ENCODE measurements at places on chromosomes 7 and 10.

DNA sequence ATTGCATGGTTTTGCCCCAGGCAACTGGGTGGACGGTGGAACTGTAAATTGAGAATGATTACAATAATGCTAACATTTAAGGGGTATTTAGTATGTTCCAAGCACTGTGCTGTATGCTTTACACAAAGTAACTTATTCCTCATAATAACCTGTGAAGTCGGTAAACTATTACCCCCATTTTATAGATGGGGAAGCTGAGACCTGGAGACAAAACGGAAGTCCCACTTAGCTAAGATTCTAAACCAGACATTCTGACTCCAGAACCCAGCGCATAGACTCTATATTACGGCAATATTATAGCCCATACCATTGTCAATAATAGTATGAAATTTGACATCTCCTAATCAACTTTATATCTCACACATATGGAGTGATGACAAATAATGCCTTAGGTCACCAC is 39.9 kb upstream of the TMEM236 start:
- DNase-seq = no peak

DNA sequence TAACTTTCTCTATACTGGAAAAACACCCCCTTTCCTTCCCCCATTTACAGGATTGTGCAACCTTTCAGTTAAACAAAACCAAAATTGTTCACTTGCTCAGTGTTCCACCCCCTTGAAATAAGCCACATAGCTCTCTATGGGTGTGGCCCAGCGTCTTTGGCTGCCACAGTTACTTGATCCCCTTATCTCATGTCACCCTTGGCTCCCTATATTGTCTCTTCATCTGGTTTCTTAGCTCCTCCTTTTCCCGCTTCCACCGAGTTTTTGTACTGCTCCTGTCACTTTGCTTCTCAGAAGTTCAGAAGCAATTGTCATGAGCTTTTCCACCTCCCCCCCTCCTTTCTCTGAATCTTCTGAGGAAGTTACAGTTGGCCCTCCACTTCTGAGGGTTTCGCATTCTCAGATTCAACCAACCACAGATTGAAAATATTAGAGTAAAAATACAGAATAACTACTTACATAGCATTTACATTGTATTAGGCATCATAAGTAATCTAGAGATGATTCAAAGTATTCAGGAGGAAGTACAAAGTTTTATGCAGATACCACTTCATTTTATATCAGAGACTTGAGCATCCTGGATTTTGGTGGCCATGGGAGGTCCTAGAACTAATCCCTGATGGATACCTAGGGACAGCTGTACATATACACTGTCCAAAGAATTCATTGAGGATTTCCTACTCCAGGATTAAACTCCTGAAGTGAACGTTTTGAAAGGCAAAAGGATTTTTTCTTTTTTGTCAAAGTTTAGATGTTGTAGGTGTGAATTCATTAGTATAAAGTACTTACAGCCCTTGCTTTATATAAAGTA is 60.4 kb downstream of the ADD3 start:
- peak; percentile 27 for DNase-seq

- no peak for DNase-seq
Observed at GRCh38 chr10:131697476-131698128, 203.2 kb upstream of the PPP2R2D start.

DNA sequence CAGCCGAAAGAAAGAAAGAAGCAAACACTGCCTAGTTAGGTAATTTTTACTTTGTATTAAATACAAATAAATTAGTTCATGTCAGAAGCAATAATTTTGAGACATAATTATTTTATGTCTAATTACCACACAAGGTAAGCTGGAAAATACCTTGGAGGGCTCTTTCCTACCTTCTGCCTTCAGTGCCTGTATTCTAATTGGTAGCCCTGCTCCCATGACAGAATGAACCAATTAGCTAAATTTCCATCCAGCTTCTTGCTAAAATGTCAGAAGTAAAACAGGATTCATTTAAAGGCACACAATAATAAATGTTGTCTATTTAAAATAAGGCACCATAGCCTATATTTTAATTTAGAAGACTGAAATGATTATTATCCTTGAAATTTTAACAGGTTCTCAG is 135.4 kb upstream of the POT1 start:
- DNase-seq = no peak

GRCh38 chr7:88057655-88058054 is 123.6 kb downstream of the ADAM22 start:
- DNase-seq = no peak

GRCh38 chr10:689452-690371 is at the start of gene DIP2C:
Gene DIP2C (minus strand): TSS chr10:689668. CDS start chr10:689578, 90 bp downstream.
- DNase-seq = peak; percentile 48

GRCh38 chr7:127437241-127437640 is 44.7 kb upstream of the ZNF800 start:
- no peak for DNase-seq

DNA sequence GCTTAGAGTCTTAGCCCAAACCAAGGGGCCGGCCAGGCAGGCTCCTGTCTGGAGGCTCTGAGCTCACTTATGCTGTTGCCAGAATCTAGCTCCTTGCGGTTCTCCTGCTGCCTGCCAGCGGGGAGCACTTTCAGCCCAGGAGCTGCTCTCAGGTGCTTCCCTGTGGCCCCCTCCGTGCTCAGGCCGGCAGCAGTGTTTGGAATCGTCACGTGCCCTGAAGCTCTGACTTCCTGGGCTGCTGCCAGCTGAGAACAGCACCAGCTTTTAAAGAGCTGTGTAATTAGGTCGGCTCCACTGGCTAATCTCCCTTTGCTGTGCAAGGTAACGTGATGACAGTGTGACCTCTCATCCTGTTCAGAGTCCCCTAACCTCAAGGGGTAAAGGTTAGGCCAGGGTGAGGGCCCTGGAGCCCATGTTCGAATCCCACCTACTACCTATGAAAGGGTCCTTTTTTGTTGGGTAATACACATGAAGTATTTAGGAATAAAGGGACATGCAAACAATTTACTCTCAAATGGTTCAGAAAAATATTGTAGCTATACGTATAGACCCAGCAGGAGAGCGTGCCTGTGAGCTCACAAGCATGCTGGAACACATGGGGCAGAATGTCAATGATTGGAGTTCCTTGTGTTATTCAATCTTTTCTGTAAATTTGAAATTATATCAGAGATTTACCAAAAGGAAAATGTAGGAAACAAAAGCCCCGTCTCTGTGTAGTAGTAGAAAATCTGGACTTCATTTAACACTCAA is 16.6 kb downstream of the ZNF862 start:
- no peak for DNase-seq

DNA sequence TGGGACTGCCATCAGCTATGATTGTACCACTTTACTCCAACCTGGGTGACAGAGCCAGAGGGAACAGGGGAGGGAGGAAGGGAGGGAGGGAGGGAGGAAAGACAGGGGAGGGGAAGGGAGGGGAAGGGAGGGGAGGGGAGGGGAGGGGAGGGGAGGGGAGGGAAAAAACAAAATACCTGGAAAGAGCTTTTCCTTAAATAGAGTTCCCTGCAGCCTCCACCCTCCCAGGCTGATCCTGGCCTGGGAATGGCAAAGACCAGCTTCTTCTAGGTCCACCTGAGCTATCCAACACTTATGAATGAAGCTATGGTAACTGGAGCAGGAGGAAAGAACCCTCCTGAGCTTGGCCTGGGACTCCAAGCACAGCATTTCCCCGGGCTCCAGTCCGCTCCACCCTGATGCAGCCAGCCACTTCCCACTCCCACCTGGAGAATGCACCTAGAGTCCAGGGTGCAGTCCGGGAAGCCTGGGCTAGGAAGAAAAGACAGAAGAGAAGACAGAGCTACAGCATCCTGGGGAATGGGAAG is 66.1 kb downstream of the GRID1 start:
- DNase-seq = no peak

GRCh38 chr7:118169146-118169545 is 14.8 kb upstream of the LSM8 start:
- DNase-seq = no peak

DNA sequence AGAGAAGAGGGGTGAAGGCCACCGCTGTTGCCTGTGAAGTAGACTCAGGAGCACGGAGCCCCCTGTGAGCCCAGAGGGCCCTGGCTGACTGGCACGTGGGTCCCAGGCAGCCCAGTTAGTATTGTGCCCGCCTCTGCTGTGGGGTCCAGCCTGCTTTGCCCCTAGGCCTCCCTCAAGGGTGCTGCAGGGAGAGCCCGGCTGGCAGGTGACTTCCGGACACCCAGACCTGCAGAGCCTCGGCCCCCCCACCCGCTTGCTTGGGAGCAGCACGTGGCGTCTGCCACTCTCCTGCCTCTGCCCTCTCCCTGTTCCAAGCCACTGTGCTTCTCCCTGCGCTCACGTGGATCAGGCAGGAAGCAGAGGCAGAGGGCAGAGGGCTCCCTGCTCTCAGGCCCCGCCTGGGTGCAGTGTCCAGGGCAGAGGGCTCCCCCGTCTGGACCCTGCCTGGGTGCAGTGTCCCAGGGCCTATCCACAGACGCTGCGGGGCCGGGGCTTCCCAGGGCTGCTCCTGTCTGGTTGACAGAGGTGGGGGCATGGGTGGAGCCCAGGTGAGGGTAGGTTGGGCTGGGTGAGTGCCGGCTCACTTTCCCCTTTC is 88.4 kb downstream of the DNAJB6 start:
- DNase-seq = no peak

DNA sequence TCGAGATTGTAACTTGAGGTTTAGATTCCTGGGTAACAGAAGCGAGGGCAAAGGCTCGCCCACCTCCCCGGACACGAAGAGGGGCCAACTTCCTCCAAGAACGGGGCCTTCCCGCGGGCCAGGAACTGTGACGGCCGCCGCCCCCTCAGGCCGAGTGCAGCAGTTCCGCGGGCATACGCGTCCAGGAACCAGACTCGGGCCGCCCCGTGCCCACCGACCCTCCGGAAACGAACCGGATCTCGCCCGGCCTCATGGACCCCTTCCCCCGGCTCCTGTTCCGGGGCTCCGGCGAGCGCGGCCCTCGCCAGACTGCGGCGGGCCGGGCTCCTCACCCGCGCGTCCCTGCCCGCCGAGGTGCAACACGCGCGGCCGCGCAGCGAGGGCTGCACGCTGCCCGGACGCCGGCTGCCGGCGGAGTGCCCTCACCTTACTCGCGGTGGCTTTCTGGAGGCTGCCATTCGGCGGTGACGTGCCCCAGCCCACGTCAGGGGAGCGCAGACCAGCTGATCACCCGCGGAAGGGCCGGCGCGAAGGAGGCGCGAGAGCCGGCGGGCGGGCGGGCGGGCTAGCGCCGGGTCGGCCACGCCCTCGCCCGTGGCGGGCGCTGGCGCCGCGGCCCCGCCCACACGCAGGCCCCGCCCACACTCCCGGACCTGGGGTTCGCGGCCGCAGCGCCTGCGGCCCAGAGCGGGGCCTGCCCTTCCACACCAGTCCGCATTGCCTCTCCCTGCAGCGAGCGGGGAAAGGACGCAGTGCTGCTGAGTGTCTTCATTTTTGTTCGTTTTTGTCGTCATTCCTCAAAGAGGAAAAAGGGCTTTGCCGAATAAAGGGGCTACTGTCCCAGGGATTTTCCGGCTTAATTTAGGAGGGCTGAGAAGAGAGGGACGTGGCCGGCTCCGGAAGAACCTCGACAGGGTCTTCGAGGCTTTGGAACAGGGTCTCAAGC is at the start of gene XPNPEP1:
TSS of gene XPNPEP1 (minus strand) at position 536 of the 946 bp plus-strand sequence. CDS start at position 458, 78 bp downstream.
- DNase-seq = peak; percentile 60

DNA sequence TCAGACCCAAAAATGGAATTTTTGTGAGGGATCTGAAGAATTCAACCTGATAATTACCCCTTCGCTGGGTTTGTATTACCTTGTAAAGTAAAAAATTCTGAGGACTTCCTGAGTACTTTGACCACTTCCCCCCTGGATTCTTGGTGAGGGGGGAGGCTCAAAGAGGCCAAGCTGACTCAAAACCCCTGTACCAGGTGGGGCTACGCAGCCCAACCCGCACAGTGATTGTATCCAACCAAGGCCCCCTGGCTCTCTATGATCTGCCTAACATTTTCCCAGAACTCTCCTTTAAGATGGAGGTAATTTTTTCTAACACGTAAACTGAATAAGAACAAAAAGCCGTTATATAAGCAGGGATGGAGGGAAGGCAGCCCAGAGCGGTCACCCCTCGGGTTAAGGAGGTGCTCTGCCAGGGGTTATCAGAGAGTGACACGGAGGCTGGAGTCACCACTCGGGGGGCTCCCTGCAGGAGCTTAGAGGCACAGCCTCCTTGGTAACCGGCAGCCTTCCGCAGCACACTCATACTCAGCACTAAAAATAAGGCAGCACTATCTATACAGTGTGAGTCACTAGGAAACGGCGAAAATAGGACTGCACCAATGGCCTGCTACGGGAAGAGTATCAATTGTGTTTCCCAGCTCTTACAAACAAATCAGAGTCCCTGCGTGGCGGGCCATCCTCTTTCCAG is 255.4 kb downstream of the ELMO1 start:
- DNase-seq = no peak

GRCh38 chr10:96833220-96834001 is 1.3 kb downstream of the LCOR start:
- DNase-seq = peak; percentile 14

DNA sequence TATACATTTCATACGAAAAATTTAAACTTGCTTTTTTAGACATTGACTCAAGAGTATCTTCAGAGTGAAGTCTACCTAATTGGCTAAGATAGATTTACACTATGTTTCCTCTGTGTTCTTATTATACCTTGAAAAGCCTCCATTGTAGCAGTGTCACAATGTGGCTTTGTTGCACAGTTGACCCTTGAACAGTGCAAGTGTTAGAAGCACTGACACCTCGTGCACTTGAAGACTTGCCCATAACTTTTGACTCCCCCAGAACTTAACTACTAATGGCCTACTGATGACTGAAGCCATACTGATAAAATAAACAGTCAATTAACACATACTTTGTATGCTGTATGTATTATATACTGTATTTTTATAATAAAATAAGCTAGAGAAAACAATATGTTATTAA is 84.3 kb downstream of the CPED1 start:
- DNase-seq = no peak

- DNase-seq = no peak
Observed at GRCh38 chr10:43879742-43880141, 231.1 kb upstream of the ZNF32 start.

DNA sequence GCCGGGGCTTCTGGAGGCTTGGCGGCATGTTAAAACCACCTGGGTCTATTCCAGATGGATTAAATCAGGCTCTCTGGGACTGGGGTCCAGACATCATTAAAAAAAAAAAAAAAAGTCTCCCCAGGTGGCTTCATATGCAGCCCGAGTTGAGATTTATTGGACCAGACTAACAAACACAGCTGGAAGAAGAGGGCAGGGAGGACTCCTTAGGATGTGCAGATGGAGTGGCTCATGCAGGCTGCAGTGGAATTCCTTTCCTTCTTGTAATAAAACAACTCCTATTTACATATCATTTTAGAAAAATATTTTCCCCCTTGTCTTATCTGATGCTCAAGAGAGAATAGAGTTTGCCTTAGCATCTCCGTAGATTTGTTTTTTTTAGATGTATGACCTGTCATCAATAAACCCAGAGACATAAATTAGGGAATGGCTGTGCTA is 238.1 kb downstream of the CAMK1D start:
- no peak for DNase-seq

GRCh38 chr7:151249034-151249731 is 689 bp upstream of the SMARCD3 start:
- DNase-seq = peak; percentile 44

- DNase-seq = no peak
Observed at GRCh38 chr10:131176907-131177306, 134.6 kb downstream of the TCERG1L start.

DNA sequence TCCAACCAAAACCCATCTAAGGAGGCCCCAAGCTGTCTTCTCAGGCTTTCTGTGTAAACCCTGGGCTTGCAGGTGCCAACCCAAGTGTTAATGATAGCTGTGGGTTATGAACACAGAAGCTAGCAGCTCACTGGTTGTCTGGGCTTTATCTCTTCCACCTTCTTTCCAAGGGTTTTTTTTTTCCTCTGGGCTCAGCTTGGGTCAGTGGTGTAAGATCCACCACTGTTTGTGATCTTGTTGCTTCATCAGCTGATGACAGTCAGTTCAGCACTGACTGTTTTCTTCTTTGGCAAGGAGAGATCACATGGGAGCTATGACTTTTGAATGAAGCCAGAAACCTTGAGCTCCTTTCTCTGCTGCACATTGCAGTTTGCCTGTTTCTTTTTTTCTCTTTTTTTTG is 4.6 kb downstream of the GTPBP4 start:
- no peak for DNase-seq
